ENCODE measurements at places on chromosomes 7 and 10.

GRCh38 chr10:11176746-11177145, 159.1 kb downstream of the CELF2 start:
- DNase-seq = no peak

DNA sequence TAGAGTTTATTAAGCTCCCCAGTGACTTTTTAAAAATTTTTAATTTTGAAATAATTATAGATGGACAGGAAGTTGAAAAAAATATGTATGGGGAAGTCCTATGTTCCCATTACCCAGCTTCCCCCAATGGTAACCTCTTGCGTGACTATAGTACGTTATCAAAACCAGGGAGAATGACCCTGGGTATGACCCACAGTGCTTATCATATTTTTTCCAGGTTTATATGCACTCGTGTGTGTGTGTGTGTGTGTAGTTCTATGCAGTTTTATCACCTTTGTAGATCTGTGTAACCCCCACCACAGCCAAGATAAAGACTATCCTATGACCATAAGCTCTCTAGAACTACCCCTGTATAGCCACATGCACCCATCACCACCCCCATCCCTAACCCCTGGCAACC, 72.8 kb downstream of the TBXAS1 start:
- no peak for DNase-seq

DNA sequence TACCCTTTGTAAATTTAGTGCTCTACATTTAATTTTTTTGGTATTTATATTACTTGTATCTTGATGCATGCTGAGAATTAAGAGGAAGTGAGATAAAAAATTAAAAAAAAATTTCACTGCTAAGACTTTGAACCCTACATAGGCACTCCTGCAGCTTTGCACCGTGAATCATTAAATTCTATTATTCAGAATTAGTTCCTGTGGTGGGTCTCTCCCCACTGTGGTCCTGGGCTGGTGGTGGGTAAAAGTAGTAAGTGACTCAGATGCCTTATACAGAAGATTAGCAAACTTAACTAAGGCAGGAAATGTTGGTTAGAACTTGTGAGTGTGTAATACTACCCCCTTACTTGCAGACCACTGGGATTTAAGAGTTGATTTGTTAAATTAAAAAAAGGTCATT, 72.6 kb downstream of the AP3M1 start:
- DNase-seq = peak; percentile 35

- DNase-seq = no peak
Observed at GRCh38 chr7:10469476-10469875, 504.2 kb upstream of the PHF14 start.

DNA sequence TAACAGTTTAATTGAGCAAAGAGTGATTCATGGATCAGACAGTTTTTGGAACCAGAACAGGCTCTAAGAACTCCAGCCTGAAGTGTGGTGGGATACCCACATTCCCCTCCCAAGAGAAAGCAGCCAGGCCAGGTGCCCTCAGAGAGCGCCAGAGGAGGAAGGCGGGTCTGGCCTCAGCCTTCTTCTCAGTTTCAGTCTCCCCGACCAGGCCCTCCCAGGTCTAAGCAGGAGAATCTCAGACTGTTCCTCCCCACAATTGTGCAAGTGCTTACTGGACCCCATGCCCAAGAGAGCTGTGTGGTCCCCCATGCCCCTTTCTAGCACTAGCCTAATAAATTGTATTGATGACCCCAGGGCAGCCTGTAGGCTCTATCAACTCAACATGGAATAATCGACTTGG, 25.6 kb downstream of the PPIF start:
- no peak for DNase-seq

DNA sequence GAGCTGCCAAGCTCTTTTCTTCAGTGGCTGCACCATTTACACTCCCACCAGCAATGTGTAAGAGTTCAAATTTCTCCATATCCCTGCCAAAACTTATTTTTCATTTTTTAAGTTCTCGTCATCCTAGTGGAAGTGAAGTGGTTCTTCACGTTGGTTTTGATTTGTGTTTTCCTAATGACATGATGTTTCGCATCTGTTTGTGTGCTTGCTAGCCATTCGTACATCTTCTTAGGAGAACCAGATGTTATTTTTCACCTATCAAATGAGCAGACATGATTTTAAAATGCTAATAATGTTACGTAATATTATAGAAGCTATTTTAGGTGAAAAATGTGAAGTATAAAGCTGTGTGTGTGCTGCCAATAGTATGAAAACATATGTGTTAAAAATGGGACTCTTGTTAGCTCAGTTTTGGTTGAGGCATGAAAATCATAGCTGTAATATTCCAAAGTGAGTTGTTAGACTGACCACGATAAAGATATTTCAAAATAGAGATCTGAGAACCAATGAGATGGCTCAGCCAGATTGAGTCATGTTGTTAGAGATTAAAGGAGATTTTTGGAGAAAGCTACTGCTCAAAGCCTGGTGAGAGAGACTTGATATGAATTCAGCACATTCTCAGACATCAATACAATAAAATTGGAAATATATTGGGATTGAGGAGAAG, 25.9 kb upstream of the GALNT11 start:
- DNase-seq = no peak

DNA sequence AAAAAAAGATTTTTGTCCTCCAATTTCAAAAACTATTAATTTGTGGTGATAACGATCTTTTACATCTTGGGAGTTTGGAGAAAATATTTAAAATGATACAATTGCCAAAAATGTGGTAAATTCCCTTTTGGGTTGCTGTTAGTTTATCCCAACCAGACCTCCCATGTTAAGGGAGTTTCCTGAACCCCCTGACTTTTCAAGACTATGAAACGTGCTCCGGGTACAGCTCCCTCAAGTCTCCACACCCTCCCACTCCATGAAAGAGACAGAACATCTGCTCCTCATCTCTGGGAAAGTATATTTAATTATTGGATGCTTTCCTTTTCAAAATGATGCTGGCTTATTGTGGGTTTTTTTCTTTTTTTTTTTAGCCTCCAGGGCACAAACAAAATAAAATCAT, 534.6 kb upstream of the NRP1 start:
- no peak for DNase-seq

DNA sequence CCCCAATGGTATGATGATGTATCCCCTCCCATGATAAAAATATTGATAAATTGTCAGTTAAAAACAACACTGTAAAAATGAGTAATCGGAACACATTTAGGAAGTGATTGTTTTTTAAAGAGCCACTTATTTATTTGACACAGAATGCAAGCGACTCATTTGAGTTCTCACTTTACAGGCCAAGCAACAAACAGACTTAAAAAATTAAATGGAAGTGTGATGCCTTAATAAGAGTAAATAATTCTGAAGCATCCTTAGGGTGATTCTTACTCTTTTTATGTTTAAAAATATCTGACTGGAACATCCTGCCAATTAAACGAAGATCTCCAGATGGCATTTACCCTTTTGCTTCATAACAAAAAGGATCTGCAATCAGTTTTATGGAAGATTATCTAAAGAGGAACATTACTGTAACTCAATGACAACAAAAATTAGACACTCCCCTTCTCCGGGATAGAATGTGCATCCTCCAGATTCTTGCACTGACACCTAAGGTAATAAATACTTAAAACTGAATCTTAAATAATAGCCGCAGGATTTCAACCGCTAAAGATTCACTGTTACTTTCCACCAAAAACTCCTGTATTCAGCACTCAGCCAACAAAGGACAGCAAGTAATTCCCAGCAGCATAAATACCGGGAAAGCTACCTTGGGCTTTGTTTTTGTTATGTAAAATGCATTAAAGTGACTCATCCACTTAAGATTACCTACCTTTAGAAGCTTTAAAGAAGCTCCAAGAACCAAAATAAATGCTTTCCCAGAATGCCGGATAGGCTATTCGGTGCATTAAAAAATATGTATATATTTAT, 1.7 kb downstream of the CACNA2D1 start:
- no peak for DNase-seq

DNA sequence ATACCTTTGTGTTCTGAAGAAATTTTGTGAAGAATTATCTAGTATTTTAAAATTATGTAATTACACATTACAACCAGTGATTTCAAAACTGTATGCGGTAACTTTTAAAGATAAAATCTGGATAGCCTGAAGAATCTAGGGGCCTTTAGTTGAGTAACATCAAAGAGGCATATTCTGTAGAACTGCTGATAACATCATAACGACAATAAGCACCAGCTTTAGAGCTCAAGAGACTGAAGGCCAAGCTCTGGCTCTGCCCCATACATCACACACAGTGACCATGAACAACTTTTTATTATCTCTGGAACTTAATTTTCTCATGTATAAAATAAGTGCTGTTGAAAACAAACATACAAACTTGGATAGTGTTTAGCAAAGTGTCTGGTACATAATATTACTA, 121.1 kb upstream of the RHOBTB1 start:
- no peak for DNase-seq

- DNase-seq = no peak
Observed at GRCh38 chr7:75054744-75055143, 18.9 kb downstream of the RCC1L start.

DNA sequence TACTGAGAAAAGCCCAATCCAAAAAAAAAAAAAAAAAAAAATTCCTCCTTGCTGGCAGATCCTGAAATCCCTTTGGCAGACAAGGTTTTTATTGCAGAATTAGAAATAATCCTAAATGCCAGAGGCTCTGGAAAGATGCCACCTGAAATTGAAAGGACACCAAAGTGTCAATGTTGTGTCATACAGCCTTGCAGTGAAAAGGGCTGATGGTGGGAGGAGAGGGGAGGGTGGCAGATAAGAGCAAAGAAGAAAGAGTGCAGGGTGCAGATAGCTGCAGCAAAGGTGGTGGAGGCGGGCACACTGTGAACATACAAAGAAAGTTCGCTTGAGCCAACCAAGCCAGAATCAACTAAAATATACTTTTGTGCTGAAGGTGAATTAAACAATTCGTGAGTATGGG, 8.2 kb upstream of the OPTN start:
- DNase-seq = no peak
